Thymus (tissue), 14 donors: ENCODE measurements at places on chromosomes 1 and 21.

GRCh38 chr21:27954543-27955165 is 987.8 kb upstream of the ADAMTS5 start:
- no peak for DNase-seq

- no peak for DNase-seq
These were observed 19.1 kb downstream of the NPPA start for GRCh38 chr1:11828511-11828910.

DNA sequence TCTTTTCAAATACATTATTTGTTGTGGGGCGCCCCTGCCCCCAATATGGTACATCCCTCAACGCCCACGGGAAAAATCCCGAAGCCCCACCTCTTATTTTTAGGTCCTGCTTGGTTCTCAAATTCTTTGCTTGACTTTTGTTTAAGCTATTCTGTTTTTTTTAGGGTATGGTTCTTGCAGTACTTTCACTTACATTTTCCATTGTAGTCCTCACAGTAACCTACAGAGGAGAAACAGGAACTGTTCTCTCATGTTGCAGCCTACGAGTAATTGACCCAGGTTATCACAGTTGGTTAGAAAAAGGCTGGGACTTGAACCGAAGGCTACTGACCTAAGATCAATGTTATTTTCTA is 697 bp upstream of the C21orf91 start:
- no peak for DNase-seq

- no peak for DNase-seq
These were observed 85.4 kb downstream of the PIGK start for GRCh38 chr1:77133731-77134358.

DNA sequence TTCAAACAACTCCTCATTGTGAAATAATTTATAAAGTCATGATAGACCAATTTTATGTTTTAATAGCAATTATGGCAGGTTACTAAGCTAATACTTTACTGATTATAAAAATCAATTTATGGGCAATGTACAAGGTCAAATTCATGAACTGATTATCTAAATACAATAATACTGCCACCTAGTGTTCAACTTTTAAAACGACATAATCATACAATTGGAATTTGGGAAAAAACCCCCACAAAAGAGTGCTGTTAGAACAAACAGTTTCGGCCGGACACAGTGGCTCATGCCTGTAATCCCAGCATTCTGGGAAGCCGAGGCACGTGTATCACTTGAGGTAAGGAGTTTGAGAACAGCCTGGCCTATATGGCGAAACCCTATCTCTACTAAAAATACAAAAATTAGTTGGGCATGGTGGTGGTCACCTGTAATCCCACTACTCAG is 14.0 kb downstream of the GTF2B start:
- DNase-seq: no peak

GRCh38 chr1:55735106-55735505 is 519.9 kb upstream of the USP24 start:
- DNase-seq: no peak

GRCh38 chr1:43932786-43933385 is 715 bp upstream of the ARTN start:
- no peak for DNase-seq

- DNase-seq: no peak
These were observed 115.4 kb downstream of the BCAR3 start for GRCh38 chr1:93566227-93566626.

GRCh38 chr1:94304553-94304952 is 67.2 kb upstream of the ARHGAP29 start:
- DNase-seq: no peak

- DNase-seq: no peak
These were observed 16.2 kb upstream of the TNFRSF1B start for GRCh38 chr1:12150456-12151200.

DNA sequence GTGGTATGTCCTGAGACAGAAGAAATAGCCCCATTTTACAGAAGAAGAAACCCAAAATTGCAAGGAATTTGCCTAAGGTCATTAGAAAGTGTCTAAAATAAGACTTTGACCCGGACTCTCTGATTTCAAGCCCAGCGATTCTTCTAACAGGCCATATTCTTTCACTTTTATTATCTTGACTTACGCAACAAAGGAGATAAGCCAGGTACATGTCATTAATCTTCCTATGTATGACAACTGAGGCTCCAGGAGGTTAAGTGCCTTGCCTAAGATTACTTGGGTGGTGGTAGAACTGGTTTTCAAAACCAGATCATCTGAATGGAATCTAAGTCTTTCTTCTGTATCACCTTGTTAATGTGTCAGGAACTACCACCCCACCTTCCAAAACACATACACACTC is 124.3 kb downstream of the PBX1 start:
- DNase-seq: no peak

DNA sequence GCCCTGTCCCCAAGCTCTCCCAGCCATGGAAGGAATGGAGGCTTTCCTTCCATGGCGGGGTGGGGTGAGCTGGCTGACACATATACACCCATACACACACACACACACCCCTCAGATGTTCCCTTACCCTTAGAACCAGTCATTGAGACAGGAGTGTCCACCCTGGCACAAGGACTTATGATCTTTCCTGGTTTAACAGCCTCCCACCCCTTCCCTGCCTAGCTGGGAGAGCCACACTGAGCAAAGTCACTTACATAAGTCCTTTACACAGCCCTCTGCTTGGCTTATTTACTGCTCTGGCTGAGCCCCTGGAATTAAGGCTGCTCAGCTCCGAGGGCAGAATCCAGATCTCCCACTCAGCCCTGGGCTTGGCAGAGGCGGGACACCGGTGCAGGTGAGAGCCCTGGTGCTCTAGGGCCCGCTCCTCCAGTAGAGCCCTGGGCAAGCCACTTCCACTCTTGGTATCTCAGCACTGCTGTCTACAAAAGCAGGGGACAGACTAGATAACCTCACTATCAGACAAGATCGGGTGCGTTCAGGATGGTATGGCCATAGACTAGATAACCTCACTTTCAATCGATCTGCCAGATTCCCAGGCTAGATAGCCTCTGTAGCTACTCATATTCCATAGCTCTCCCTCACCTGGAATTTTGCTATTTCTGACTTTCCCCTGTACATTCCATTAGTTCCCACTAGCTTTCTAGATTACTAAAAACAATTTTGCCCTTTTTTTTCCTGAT is 16.7 kb downstream of the SLC6A9 start:
- no peak for DNase-seq

DNA sequence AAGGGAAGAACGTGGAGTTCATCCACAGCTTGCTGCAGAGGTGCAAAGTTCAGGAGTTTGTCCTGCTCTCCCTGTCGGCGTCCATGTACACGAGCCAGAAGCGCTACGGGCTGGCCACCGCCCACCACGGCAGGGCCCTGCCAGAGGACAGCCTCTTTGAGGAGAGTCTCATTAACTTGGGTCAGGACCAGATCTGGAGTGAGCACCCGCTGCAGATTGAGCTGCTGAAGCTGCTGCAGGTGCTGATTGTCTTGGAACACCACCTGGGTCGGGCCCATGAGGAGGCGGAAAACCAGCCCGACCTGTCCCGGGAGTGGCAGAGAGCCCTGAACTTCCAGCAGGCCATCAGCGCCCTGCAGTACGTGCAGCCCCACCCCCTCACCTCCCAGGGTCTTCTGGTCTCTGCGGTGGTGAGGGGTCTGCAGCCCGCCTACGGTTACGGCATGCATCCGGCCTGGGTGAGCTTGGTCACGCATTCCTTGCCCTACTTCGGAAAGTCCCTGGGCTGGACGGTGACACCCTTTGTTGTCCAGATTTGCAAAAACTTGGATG is 73.8 kb upstream of the MORC3 start:
- no peak for DNase-seq

DNA sequence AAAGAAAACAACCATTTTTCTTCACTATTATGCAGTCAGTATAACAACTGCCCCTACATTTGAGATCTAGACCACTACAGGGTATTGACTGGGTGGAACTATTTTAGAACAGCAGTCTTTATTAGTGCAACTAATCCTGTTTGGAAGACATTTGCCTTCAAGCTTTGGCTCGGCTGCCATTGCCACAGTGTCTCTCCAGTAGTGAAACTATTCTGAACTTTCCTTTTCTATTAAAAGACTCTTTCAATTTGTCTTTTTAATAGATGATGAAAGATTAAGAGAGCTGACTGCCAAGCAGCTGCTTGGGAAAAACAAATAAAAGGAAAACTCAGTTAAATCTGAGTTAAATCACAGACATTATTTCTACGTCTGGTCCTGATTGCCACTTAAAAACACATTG is 49.3 kb downstream of the LPGAT1 start:
- DNase-seq: no peak

- DNase-seq: peak; percentile 71
These were observed 207.8 kb downstream of the SLC45A1 start for GRCh38 chr1:8525558-8526275.

DNA sequence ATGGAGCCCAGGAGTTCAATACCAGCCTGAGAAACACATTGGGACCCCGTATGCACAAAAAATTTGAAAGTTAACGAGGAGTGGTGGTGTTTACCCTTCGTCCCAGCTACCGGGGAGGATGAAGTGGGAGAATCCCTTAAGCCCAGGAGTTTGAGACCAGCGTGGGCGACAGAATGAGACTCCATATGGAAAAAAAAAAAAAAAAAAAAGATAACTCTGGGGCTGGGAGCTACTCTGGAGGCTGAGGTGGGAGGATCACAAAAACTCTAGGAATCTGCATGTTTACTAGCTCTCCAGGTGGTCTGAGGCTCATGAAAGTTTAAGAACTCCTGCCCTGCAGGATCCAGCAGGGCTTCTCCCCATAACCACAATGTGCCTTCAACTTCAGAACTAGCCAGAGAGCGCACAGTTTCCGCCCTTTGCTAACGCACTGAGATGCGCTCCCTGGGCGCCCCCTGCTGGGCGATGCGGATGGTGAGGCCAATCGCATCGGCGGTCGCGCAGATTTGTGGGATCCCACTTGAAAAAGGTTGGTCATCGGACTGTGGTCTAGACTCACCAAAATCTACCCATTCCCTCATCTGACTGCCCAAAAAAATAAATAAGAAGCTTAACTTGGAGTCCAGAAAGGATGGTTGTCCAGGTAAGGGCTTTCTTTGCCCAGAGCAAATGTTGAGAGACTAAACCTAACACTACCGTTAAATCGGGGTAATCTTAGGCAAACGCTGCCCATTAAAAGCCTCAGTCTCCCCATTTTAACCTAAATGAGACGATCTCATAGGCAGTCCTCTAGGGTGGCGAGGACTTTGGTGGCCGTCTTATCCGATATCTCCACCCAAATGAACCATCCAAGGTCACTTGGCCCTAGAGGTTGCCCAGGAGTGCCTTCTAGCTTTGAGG is 8.8 kb downstream of the ZNF683 start:
- peak; percentile 89 for DNase-seq

GRCh38 chr21:27561116-27561515 is 594.2 kb upstream of the ADAMTS5 start:
- no peak for DNase-seq

DNA sequence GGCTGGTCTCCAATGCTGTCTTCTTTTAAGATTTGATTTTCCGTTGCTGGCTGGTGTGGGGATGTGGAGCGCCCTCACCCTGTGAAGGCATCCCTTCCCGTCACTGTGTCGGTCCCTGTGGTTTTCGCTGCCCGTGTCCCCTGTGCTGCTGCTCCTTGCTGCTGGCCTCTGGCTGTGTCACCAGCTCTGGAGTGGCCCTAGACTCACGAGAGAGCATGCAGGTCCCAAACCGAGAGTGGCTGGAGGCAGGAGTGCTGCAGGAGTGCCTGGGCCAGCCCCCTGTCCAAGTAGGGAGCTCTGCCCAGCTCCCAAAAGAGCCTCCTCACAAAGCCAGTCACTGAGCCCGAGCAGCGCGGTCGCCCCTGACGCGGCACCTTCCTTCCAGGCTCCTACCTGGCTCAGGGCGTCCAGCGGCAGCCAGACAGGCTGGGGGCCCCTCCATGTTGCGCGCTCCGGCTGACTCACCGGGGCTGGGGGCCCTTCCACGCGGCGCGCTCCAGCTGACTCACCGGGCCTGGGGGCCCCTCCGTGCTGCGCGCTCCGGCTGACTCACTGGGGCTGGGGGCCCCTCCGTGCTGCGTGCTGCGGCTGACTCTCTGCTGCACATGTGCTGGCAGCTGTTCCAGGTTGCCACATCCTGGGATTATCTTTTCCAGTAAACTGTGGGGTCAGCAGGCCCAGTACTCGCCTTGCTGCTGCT is 106.7 kb upstream of the COL6A1 start:
- no peak for DNase-seq

- no peak for DNase-seq
These were observed 67.1 kb downstream of the RWDD3 start for GRCh38 chr1:95301091-95301490.

- DNase-seq: no peak
These were observed 146.1 kb upstream of the FGGY start for GRCh38 chr1:59150577-59151386.

DNA sequence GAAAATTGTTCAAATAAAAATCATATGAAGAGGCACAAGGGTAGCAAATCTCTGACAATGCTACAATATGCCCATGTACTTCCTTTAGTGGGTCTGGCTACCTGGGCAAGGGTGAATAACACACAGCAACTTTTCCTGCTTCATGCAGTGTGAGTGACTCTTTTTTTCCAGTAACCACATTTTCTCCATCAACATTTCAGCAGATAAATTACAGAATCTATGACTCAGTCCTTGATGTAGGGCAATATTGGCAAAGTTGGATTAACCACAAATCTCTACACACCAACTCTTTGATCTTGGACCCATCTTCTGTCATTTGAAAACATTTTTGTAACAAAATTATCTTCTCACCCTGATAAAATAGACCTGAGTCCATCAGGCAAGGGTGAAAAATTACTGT is 31.7 kb downstream of the ERICH3 start:
- DNase-seq: no peak

GRCh38 chr21:38903690-38904139 is 98.0 kb downstream of the ETS2 start:
- DNase-seq: no peak

GRCh38 chr1:148263906-148264255 is 111.8 kb upstream of the NBPF11 start:
- DNase-seq: no peak

- DNase-seq: no peak
These were observed 225.1 kb upstream of the TMEM51 start for GRCh38 chr1:14928412-14928811.

DNA sequence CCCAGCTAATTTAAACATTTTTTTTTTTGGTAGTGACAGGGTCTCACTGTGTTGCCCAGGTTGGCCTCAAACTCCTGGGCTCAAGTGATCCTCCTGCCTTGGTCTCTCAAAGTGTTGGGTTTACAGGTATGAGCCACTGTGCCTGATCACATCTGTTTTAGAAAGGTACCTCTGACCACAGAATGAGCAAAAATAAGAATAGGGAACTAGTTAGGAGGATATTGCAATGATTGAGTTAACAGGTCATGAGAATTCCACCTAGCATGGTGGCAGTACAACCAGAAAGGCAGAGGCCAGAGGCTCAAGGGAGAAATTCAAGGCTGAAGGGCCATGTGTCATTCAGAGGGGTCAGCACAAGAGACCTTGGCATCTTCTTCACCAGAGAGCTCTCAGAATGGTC is 49.6 kb downstream of the ELAPOR1 start:
- DNase-seq: no peak

GRCh38 chr21:41755934-41756773 is 10.7 kb downstream of the RIPK4 start:
- DNase-seq: no peak
